Large intestine (tissue), 12 donors: ENCODE measurements at places on chromosomes 12 and 14. TPM values are rescaled to one million over a fixed set of nuclear protein-coding genes. Genes with fewer than 3 reads are reported as not detected.

The CIROP gene
- 0.01 TPM for polyA plus RNA-seq

The OR9K2 gene
- not detected for polyA plus RNA-seq

The NDRG2 gene
- 76.5 TPM for polyA plus RNA-seq

The PLA2G1B gene
- 0.79 TPM for polyA plus RNA-seq

The CRIP2 gene
- polyA plus RNA-seq = 67.1 TPM

The PRMT5 gene
- 65.2 TPM for polyA plus RNA-seq

The SOCS2 gene
- polyA plus RNA-seq = 32.2 TPM

The ACOT6 gene
- 0.04 TPM for polyA plus RNA-seq

The SRRM4 gene
- 1.6 TPM for polyA plus RNA-seq

The FGD6 gene
- 12.3 TPM for polyA plus RNA-seq

The C1QL4 gene
- polyA plus RNA-seq = 0.01 TPM

The TSHR gene
- polyA plus RNA-seq = 0.16 TPM

The FERMT2 gene
- polyA plus RNA-seq = 61.1 TPM

The SPSB2 gene
- polyA plus RNA-seq = 15.3 TPM

The DCN gene
- polyA plus RNA-seq = 568 TPM

The KCNMB4 gene
- 2.9 TPM for polyA plus RNA-seq

The DACT1 gene
- polyA plus RNA-seq = 13.5 TPM

The ZC2HC1C gene
- 4.5 TPM for polyA plus RNA-seq

The KRT83 gene
- polyA plus RNA-seq = 0.03 TPM

The IL31 gene
- not detected for polyA plus RNA-seq

The RBM19 gene
- polyA plus RNA-seq = 27.2 TPM

The GNG2 gene
- polyA plus RNA-seq = 50.6 TPM

The NEMF gene
- polyA plus RNA-seq = 49.6 TPM

The TCL1B gene
- polyA plus RNA-seq = 0.03 TPM

The GLIPR1L2 gene
- 1.3 TPM for polyA plus RNA-seq

The SOAT2 gene
- 126 TPM for polyA plus RNA-seq

The RNASE11 gene
- not detected for polyA plus RNA-seq

The NID2 gene
- polyA plus RNA-seq = 21.1 TPM

The SLC25A21 gene
- polyA plus RNA-seq = 0.58 TPM

The BMP4 gene
- polyA plus RNA-seq = 40.0 TPM

The TGM1 gene
- polyA plus RNA-seq = 8.6 TPM
